ENCODE measurements at places on chromosomes 2 and 18. TPM values are rescaled to one million over a fixed set of nuclear protein-coding genes. Genes with fewer than 3 reads are reported as not detected.

RND3 gene
- total RNA-seq: 55.6 TPM

TMEM163 gene
- 0.12 TPM for total RNA-seq

GBX2 gene
- 4.1 TPM for total RNA-seq

SERPINB5 gene
- total RNA-seq: 0.13 TPM

UGT1A3 gene
- total RNA-seq: not detected

ANKRD29 gene
- total RNA-seq: 10.0 TPM

ASXL3 gene
- not detected for total RNA-seq

FAM237A gene
- total RNA-seq: not detected

MAP3K19 gene
- not detected for total RNA-seq

Measured in A549 treated with DMSO at 1 μM for 4 hours (cell line).